ENCODE measurements at places on chromosomes 16 and 17.
A peak's percentile ranks its signal among the peaks of the same experiment; 100 is the strongest.

GRCh38 chr16:25580041-25580440 is 111.7 kb upstream of the HS3ST4 start:
- no peak for DNase-seq
- no peaks in the 10 kb centered on the region for H3K27me3 ChIP-seq
- no peaks in the 10 kb centered on the region for H3K4me1 ChIP-seq
- no peak overlapping the region for H3K27ac ChIP-seq
- H3K4me3 ChIP-seq, result no peak overlapping the region

GRCh38 chr17:39606434-39607056 is 1.2 kb downstream of the NEUROD2 start:
- no peak for DNase-seq
- H3K27ac ChIP-seq, result no peak overlapping the region
- H3K27me3 ChIP-seq, result peaks cover 36% of the 10 kb centered on the region
- H3K4me3 ChIP-seq, result peak overlapping the region; percentile 18

- H3K4me3 ChIP-seq, result no peak overlapping the region
- H3K27ac ChIP-seq, result no peak overlapping the region
- no peak for DNase-seq
- H3K27me3 ChIP-seq, result no peaks in the 10 kb centered on the region
These were observed 109.6 kb upstream of the GOT2 start for GRCh38 chr16:58843675-58844074.

DNA sequence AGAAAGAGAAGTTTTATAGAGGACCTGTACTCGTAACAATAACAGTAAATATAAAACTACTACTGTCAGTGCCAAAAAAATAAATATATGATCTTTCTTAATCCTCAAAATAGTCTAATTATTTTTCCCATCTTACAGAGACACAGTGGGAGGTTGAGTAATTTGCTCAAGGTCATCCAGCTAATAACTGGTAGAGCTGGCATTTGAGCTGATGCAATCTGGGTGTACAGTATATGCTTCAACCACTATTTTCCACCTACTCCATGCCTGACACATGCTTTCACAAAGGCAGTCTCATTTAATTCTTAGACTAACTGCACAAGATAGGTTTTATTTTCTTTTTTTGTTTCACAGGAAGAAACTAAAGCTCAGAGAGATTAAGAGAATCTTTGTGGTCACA is 33.6 kb downstream of the PIGL start:
- H3K27me3 ChIP-seq, result no peaks in the 10 kb centered on the region
- no peak for DNase-seq
- H3K27ac ChIP-seq, result no peak overlapping the region
- no peaks in the 10 kb centered on the region for H3K36me3 ChIP-seq
- H3K4me1 ChIP-seq, result peaks cover 5% of the 10 kb centered on the region

Data from vagina (tissue), 2 donors.